ENCODE measurements at places on chromosomes 5 and 9. TPM values are rescaled to one million over a fixed set of nuclear protein-coding genes. Genes with fewer than 3 reads are reported as not detected.

LRRC19 gene
- total RNA-seq: not detected

DNA sequence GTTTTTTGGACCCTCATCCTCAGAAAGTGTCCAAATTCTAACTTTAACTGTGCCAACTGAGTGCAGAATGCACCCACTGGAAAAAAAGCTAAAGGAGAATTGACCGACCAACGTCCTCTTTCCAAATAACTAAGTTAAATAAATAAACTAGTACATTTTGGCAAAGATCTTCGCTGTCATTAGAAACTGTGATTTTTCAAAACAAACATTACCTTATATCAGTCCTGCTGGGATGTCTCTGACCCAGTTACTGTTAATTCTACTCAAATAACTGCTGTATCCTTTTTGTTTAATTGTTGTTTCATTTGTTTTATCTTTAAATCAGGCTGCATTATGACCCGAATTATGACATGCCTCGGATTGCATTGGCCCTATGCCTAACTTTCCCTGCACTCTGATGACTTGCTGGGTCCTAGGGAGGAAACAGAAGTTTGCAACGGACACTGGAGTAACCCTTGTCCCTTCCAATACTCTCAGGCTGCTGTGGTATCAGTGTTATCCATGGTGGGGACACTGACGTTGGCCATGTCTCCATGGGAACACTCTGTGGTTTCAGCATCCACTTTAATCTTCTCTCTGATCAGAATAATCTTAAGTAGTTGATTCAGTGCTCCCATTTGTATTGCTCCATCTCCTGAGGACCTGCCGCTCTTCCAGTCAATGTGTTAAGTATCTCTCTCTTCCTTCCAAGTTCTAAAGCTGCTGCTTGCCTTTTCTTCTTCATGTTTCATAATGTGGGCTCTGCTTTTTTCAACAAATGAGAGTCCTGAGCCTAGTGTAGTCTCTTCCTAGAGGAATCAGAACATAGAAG is 11.1 kb upstream of the IFNA5 start:
- DNase-seq: no peak

TAF1L gene
- not detected for total RNA-seq

- DNase-seq: no peak
Measured at GRCh38 chr9:117290306-117290840, 124.5 kb downstream of the ASTN2 start.

NIM1K gene
- total RNA-seq: 0.14 TPM

GRCh38 chr9:136964171-136964689 is 12.2 kb downstream of the LCN12 start:
- no peak for DNase-seq

- DNase-seq: no peak
Measured at GRCh38 chr5:130035388-130035787, 131.1 kb downstream of the CHSY3 start.

GRCh38 chr5:156640691-156641241 is 209.3 kb upstream of the PPP1R2B start:
- no peak for DNase-seq

- DNase-seq: no peak
Measured at GRCh38 chr9:130183133-130183762, 11.0 kb downstream of the NCS1 start.

- no peak for DNase-seq
Measured at GRCh38 chr9:23740531-23740930, 85.5 kb downstream of the ELAVL2 start.

- no peak for DNase-seq
Measured at GRCh38 chr9:133869674-133870405, 122.3 kb downstream of the VAV2 start.

CTNND2 gene
- not detected for total RNA-seq

GKAP1 gene
- total RNA-seq: 9.3 TPM

- DNase-seq: no peak
Measured at GRCh38 chr5:15737036-15737821, 237.2 kb downstream of the FBXL7 start.

GRCh38 chr5:99378443-99378842 is 449.6 kb upstream of the CHD1 start:
- DNase-seq: no peak

Measured in CD8-positive, alpha-beta T cell (primary cell).